ENCODE measurements at places on chromosomes 1 and 21.
A peak's percentile ranks its signal among the peaks of the same experiment; 100 is the strongest.

DNA sequence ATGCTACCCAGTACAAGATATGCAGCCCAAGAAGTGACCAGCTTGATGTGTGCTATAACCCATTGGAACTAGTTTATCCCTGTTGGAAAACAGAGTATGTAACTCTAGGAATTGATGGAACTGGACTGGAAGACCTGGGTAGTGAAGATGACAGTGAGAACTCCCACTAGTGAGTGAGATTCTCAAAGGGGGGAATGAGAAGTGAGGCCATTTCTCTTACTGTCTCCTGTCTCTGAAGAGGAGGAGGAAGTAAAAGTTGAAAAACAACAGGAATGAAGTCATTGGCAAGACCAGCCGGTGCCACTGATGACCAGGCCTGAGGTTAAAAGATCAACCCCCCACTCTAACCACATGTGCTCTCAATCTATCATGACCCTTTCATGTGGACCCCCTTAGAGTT, 20.9 kb downstream of the PLA2G2F start:
- DNase-seq = no peak

GRCh38 chr1:115499253-115499652, 142.5 kb upstream of the VANGL1 start:
- no peak for DNase-seq

DNA sequence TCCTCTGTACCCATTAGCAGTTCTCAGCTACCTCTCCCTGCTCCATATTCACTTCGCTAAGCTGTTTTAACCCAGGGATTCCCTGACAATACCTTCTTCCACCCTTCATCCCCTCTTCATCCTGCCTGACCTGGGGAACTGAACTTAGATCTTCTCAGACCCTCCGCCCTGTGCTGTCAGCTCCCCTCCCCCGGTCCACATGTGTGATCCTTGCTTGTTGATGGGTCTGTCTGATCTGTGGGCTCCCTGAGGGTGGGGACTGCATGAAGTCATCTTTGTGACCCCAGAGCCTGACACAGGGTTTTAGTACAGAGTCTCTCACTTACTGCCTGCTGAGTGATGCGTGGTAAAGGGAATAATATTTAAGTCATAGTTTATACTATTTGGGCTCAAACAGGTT, 11.8 kb downstream of the CHAF1B start:
- DNase-seq = no peak

- no peak for DNase-seq
Measured at GRCh38 chr1:183356534-183357182, 61.5 kb downstream of the NMNAT2 start.

GRCh38 chr1:116878804-116879477, 30.8 kb upstream of the PTGFRN start:
- DNase-seq = peak; percentile 87

DNA sequence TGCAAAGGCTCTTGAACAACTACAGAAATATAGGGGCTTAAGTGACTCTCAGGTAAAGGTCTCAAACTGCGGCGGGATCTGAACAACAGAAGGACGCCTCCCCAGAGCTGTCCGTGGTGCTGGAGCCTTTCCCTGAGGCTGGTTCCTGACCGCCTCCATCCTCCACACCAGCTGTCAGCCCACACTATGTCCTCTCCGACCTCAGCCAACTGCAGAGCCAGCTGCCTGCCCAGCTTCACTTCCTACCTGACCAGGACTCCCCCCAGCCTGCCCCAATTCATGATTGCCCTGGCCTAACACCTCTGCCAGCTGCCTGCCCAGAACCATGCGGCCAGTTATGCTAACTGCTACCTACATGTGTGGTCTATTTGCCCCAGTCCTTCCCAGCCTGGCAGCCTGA, 63.6 kb upstream of the ZC3H12A start:
- DNase-seq = no peak
